ENCODE measurements at places on chromosomes 4 and X.

- peak; percentile 4 for DNase-seq
Observed at GRCh38 chr4:106746451-106746850, 289.7 kb downstream of the DKK2 start.

DNA sequence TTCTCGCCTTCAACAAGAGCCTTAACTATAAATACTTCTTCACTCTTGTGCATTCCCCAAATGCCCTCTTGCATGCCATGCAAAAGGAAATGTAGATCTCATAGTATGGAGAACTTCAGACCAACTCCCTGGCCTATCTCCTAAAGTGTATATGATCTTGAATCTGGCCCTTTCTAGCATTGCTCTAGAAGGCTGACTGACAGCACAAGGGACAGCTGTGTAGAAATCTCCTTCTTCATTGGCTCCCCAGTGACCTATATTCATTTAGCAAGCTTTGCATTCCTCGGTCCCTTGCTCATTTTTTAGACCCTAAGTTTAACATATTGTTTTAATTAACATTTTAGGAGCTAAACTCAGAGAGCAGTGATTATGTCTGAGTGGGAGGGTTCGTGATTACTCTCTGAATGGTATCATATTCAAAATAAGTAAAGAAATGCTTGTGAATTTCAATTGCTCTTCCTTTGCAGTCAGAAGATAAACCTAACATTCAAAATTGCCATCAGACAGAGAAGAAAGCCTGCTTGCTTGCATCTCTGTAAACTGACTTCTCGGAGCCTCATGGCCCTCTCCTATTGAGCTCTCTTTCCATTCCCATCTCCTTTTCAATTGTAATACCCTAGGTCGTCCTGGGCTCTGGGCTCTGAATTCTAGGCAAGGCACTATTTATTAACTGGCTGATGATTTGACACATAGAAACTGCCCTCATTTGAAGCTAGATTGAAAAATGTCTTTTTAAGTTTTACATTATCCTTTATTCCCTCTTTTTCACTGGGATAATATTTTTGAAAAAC is 120.3 kb upstream of the PRKG2 start:
- no peak for DNase-seq

DNA sequence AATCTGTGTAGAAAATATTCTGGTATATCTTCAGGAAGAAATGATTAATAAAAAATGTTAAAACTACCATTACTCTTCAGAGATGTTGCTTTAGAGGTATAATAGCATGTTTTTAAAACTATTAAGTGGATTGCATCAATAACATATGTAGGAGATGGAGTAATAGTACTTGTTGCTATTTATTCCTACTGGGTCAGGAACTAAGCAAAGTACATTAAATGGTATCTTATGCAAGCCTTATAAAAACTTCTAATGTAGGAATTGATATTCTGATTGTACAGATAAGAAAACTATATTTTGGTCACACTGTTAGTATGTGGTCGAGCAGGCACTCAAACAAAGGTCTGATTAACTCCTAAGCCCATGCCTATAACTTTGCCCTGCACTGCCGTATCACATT is 31.4 kb upstream of the PDLIM5 start:
- DNase-seq: no peak

DNA sequence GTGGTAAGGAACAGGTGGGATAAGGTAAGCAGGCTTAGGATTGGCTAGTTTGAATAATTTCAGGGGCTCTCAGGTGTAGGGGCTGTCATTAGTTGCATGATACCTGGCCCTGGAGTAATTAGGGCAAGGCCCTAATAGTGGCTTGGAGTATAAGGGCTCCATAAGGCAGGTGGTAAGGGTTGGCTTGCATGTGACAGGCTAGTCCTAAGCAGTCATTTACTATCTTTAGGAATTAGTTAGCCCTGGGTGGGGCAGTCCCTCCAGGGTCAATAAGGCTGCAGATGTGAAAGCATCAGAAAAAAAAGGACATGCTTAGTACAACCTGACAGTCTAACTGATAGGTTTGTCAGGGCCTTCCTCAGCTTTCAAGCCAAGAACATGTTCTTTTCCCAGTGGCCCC is 7.8 kb upstream of the TMPRSS11D start:
- no peak for DNase-seq

GRCh38 chr4:24589448-24589847 is 5.1 kb upstream of the DHX15 start:
- no peak for DNase-seq

- peak; percentile 32 for DNase-seq
Observed at GRCh38 chrX:70494441-70494840, 49.8 kb downstream of the DLG3 start.

- DNase-seq: no peak
Observed at GRCh38 chr4:150002561-150002960, 75.7 kb upstream of the DCLK2 start.

DNA sequence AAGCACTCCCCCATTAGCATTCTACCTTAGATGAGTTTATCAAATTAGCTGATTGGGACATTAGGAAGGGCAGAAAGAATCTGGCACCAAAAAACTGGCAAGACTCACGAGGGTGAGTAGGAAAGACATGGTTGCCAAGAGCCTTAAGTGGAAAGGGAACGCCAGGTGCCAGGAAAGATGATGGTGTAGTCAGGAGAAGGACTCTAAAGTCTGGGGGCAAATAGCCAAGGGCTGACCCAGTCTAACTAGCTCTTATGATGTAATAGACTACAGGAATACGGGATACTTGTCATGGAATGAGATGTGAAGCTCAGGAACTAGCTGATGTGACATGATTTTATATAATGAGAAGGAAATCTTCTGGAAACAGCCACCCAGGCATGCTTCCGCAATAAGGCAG is 94.8 kb downstream of the MBNL3 start:
- no peak for DNase-seq

DNA sequence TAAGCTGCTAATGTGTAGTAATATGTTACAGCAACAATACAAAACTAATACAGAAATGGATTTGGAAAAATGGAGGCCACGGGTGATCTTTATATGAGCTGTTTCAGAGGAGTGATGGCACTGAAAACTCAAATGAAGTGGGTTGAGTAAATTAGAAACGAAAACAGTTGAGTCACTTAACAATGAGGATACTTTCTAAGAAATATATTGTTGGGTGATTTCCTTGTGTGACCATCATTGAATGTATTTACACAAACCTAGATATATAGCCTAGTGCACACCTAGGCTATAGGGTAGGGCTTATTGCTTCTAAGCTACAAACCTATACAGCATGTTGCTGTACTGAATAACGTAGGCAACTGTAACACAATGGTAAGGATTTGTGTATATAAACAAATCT is 30.5 kb upstream of the DHX15 start:
- DNase-seq: no peak

GRCh38 chr4:159269956-159270355 is 167.1 kb downstream of the RAPGEF2 start:
- DNase-seq: no peak

- DNase-seq: no peak
Observed at GRCh38 chr4:617644-618641, 7.4 kb upstream of the PDE6B start.

- no peak for DNase-seq
Observed at GRCh38 chr4:112448306-112449132, 67.5 kb downstream of the NEUROG2 start.

DNA sequence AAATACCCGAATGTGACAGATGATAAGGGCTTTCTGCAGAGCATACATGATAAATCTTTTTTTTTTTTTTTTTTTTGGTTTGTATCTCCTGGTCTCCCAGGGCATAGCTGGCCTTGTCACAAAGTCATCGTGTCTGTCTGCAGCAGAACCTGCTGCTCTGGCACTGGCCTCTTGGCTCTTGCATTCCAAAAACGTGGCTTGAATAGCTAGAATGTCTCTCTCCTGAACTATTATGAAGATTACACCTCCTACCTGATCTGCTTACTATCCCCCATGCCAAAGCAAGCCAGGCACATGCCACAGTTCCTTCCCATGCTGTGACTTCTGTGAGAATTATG is 50.4 kb upstream of the SCRG1 start:
- DNase-seq: no peak

GRCh38 chr4:141730805-141731204 is 94.4 kb downstream of the IL15 start:
- DNase-seq: no peak

GRCh38 chr4:38782452-38783108 is at the start of gene TLR10:
Gene TLR10, minus strand, starts transcription at chr4:38782990. Its CDS starts 7,400 bp downstream, at chr4:38775590.
- peak; percentile 81 for DNase-seq

DNA sequence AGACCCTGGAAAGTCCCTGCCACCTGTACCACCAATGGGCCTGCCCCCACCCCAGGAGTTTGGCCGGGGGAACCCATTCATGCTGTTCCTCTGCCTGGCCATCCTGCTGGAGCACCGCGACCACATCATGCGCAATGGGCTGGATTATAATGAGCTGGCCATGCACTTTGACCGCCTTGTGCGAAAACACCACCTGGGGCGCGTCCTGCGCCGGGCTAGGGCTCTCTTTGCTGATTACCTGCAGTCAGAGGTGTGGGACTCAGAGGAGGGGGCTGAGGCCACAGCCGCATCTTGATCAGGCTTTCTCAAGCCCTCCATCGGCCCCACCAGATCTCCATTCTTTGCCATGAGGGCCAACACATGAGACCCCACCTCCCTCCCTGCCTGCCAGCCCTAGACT is 13.6 kb upstream of the RBM3 start:
- no peak for DNase-seq

GRCh38 chr4:174856926-174857800 is 28.1 kb upstream of the GLRA3 start:
- peak; percentile 18 for DNase-seq

DNA sequence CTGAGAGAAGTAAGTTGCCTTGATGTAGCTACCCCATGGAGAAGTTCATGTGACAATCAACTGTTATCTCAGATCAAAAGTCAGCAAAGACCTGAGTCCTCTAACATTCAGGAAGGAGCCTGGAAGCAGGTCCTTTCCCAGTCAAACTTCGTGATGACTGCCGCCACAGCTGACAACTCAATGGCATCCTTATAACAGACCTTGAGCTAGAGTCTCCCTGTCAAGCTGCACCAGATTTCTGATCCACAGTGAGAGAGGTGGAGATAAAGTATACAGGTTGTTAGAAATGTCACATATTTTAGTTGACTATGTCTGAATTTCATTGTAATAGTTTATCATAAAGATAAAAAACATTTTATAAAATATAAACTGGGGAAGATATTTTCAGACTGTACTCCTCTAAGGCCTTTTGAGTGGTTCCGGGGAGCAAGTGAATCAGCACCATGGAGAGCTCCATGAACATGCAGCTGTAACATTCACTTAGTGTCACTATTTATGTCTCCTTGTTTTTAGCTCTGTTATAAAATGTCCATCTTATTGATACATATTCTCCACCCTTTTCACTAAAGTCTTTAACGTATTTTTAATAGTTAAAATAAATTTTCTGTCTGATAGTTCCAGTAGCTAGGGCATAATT is 1653.5 kb upstream of the AGA start:
- DNase-seq: no peak

DNA sequence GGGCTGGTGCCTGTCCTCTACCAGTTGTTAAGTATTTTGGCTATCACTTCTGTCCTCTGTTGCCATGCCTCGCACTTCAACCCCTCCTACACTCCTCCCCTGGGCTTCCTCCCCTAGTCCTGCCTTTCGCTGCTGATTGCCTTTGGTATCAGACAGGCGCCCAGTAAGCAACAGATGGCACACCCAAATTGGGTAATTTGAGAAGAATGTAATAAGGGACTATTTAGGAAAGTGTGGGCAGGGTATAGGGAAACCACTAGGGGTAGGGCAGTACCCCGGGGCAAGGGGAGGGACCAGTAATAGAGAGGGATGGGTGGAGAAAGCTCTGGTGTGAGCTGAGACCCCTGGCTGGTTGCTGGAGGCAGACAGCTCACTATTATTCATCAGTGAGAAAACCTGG is 172.7 kb upstream of the USP9X start:
- no peak for DNase-seq

DNA sequence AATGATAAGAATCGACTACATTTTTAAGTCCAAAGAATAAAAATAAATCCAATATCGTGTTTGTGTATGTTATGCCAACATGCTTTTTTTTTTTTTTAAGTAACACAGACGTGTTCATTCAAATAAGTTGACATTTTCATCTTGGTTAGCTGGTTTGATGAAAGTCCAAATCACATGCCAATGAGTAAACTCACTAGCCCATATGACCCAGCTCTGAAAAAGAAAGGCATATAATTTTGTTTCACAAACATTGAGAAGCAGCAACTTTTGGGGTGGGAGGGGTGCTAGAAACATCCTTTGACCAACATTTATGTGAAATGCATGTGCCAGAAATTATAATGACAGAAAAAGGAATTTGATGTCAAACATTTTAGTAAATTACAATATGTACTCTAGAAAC is 61.6 kb upstream of the SPP1 start:
- DNase-seq: peak; percentile 81

DNA sequence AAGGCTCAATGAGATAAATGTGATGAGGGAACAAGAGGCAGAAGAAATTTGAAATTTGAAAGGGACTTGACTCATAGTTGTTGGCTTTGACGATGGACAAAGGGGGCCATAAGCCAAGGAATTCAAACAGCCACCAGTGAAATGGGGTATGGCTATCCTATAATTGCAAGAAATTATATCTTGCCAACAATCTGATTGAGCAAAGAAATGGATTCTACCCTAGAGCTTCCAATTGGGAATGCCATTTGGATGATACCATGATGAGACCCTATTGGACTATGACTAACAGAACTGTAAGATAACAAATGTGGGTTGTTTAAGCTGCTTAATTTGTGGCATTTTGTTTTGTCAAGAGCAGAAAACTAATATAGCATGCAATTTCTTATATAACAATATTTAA is 270.1 kb upstream of the ARSJ start:
- no peak for DNase-seq

- DNase-seq: no peak
Observed at GRCh38 chr4:54400188-54400587, 171.1 kb downstream of the PDGFRA start.

DNA sequence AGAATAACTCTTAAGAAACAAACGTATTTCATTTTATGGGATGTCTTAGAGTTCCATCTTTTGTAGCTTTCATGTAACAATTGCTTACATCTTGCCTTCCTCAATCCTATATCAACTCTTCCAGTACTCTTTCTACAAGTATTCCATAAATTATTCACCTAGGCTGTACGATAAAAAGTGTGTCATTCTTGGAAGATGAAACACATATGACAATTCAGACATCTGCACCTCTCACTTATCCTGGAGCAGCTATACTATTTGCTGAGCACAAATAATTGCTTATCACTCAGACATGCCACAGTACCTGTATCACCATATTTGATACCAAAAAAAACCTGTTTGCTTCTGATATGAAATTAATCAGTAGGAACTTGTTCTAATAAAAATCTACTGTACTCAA is 1.0 kb downstream of the POF1B start:
- no peak for DNase-seq

GRCh38 chr4:74047152-74047551 is 8.7 kb upstream of the CXCL3 start:
- DNase-seq: no peak
